Endothelial cell of umbilical vein (primary cell): ENCODE measurements at places on chromosomes 6 and 20. TPM values are rescaled to one million over a fixed set of nuclear protein-coding genes. Genes with fewer than 3 reads are reported as not detected.

Gene RALGAPB
- total RNA-seq, result 36.4 and 38.7 TPM in 2 replicates

Gene ZFP57
- not detected in 2 replicates for total RNA-seq

Gene SLC25A27
- total RNA-seq, result 3.4 and 4.0 TPM in 2 replicates

Gene PRSS16
- total RNA-seq, result not detected in 2 replicates

Gene KCNK17
- total RNA-seq, result not detected in 2 replicates

Gene SAMD5
- total RNA-seq, result 4.6 and 6.9 TPM in 2 replicates

Gene UNC93A
- not detected in 2 replicates for total RNA-seq

Gene SYCP2L
- not detected in 2 replicates for total RNA-seq

Gene EFCAB8
- total RNA-seq, result 0.31 and 0.60 TPM in 2 replicates

Gene TCP11
- not detected in 2 replicates for total RNA-seq

Gene UST
- total RNA-seq, result 0.81 and 0.84 TPM in 2 replicates

Gene CST4
- total RNA-seq, result not detected in 2 replicates

Gene MDC1
- 42.3 and 43.6 TPM in 2 replicates for total RNA-seq

Gene DYNLRB1
- 133 and 142 TPM in 2 replicates for total RNA-seq

Gene GRIK2
- total RNA-seq, result not detected in 2 replicates

Gene BPI
- total RNA-seq, result not detected in 2 replicates

Gene GABRR2
- total RNA-seq, result 2.5 and 3.6 TPM in 2 replicates

Gene ULBP2
- 7.0 and 14.0 TPM in 2 replicates for total RNA-seq

Gene SUMO4
- total RNA-seq, result 2.6 and 3.1 TPM in 2 replicates

Gene ADTRP
- total RNA-seq, result 3.3 and 5.6 TPM in 2 replicates

Gene HSD17B8
- 4.0 and 4.3 TPM in 2 replicates for total RNA-seq

Gene PAQR8
- total RNA-seq, result 6.0 TPM in 2 replicates
